ENCODE measurements at places on chromosomes 6 and 20.

- DNase-seq = no peak
These were observed 30.7 kb upstream of the COL10A1 start for GRCh38 chr6:116156405-116157326.

DNA sequence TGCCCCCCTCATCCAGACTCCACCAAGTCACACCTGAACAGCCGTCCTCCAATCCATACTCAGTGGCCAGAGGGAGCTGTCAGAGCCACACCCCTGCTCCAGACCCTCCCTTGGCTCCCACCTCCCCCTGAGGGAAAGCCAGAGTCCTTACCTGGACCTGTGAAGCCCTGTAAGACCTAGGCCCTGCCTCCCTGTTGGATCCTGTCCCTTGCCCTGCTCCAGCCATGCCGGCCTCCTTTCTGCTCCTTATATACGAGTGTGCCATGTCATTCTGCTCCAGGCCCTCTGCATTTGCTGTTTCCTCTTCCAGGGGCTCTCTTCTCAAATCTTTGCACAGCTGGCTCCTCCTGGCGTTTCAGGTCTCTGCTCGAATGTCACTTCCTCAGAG is 100.3 kb upstream of the MYL9 start:
- no peak for DNase-seq

DNA sequence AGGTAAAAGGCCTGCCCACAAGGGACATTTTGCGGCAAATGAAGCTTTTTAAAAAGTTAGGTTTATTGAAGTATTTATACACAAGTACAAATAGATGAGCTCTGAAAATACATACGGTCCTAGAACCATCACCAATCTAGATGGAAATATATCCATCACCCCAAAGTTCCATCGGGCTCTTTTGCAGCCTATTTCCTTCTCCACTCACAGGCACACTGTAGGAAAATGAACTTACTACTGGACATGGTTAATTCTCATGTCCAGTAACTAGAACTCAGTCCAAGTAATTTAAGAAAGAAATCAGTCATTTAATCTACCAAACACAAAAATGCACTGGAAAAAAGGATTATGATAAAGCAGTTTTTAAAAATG is 6.2 kb downstream of the PCNA start:
- no peak for DNase-seq

DNA sequence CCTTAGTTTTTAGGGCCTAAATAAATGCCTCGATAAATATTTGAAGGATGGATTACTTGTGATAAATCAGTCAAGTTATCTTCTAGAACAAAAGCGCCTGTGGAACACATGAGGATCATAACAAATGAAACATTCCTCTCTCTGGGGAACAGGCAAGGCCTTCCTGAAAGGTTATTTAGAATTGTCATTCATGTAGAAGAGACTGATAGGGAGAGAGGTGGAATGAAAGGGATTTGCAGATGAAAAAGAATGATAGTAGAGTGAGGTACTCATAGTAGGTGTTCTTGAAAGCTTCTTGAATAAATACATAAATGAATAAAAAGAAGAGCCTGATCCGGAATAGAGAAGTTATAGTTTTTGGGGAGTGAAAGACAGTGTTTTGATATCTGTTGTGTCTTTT is 30.5 kb downstream of the TSPYL4 start:
- DNase-seq = no peak
